ENCODE measurements at places on chromosomes 6 and 20. TPM values are rescaled to one million over a fixed set of nuclear protein-coding genes. Genes with fewer than 3 reads are reported as not detected.

DNA sequence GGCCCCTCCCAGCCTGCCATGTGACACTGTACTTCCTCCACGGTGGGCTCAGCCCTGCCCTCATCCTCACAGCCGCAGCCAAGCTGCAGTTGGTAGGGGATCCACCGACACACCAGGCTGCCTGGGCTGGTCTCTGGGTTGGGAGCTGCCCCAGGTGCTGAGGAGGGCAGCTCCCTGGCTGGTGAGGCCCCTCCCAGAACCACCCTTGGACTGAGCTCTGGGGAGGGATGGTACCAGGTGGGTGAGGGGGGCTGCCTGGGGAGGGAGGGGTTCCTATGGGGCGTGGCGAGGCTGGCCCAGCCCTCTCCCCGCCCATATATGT, 185 bp upstream of the TNFRSF6B start:
- no peak overlapping the region for H3K27ac ChIP-seq
- no peaks in the 10 kb centered on the region for H3K4me1 ChIP-seq
- DNase-seq = no peak
- H3K36me3 ChIP-seq = peaks cover 2% of the 10 kb centered on the region
- H3K27me3 ChIP-seq = no peaks in the 10 kb centered on the region

DNA sequence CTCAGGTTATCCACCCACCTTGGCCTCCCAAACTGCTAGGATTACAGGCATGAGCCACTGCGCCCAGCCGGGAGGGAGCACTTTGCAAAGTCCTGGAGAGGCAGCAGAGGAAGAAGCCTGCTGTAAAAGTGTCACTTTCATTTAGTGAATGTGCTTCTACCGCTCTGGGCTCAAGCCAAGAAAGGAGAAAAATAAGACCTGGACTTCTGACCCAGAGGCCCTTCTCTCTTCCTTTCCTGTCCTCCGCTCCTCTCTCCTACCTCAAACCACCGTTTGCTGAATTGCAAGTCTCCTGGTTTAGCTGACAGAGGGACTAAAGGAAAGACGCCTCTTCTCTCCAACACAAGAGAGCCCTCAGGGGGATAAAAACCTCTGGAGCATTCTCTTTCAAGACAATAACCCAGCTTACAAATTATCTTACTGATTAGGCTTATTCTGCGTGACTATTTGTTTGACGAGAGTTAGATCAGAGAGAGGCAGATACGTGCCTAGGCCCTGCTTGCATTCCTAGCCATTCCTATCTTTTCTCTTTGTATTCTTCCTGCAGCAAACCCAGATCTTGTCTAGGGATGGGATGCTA, 84.2 kb upstream of the SLC22A23 start:
- no peak for DNase-seq
- peaks cover 3% of the 10 kb centered on the region for H3K4me1 ChIP-seq
- H3K4me3 ChIP-seq = no peak overlapping the region
- no peaks in the 10 kb centered on the region for H3K36me3 ChIP-seq

- H3K27me3 ChIP-seq = peaks cover 13% of the 10 kb centered on the region
- H3K4me1 ChIP-seq = no peaks in the 10 kb centered on the region
These were observed 10.9 kb upstream of the F13A1 start for GRCh38 chr6:6331393-6331792.

GRCh38 chr6:139131736-139132280, 3.1 kb upstream of the HECA start:
- H3K27me3 ChIP-seq = peaks cover 8% of the 10 kb centered on the region
- no peaks in the 10 kb centered on the region for H3K36me3 ChIP-seq
- H3K4me1 ChIP-seq = peaks cover 14% of the 10 kb centered on the region
- DNase-seq = no peak

GRCh38 chr20:49750611-49751396, 37.1 kb upstream of the B4GALT5 start:
- no peaks in the 10 kb centered on the region for H3K36me3 ChIP-seq
- H3K27me3 ChIP-seq = peaks cover 4% of the 10 kb centered on the region
- H3K4me3 ChIP-seq = no peak overlapping the region
- no peak for DNase-seq
- no peaks in the 10 kb centered on the region for H3K4me1 ChIP-seq

- peaks cover 17% of the 10 kb centered on the region for H3K4me1 ChIP-seq
- peak overlapping the region; percentile 85 for H3K4me3 ChIP-seq
- no peak overlapping the region for H3K27ac ChIP-seq
These were observed 2.7 kb downstream of the EPB41L2 start for GRCh38 chr6:131060311-131060710.

DNA sequence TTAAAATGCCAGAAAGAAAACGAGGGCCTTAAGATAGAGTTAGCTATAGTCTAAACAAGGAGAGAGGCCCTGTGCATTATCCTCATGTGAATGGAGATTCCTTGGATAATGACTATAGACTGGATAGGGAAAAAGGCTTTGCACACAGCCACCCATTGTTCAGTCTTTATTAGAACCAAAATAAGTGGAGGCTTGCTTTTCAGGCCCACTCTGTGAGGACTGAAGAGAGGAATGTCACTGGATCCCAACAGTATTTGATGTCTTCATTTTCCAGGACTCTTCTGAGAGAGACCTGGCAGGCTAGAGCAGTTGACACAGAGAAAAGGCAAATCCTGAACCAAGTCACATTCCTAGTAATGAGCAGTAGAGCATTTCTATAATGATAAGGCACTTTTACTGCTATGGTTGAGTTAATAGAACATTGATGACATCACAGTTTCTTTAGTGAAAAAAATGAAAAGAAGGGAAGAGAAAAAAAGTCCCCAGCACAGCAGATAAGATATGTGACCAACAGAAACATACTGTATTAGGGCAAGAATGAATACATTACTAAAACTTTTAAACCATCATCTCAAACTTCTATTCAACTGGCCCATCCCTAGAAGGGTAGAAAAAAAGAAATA, 315.1 kb downstream of the EPHA7 start:
- no peak for DNase-seq
- H3K27me3 ChIP-seq = no peaks in the 10 kb centered on the region
- H3K36me3 ChIP-seq = no peaks in the 10 kb centered on the region
- H3K4me1 ChIP-seq = peaks cover 1% of the 10 kb centered on the region
- no peak overlapping the region for H3K27ac ChIP-seq

DNA sequence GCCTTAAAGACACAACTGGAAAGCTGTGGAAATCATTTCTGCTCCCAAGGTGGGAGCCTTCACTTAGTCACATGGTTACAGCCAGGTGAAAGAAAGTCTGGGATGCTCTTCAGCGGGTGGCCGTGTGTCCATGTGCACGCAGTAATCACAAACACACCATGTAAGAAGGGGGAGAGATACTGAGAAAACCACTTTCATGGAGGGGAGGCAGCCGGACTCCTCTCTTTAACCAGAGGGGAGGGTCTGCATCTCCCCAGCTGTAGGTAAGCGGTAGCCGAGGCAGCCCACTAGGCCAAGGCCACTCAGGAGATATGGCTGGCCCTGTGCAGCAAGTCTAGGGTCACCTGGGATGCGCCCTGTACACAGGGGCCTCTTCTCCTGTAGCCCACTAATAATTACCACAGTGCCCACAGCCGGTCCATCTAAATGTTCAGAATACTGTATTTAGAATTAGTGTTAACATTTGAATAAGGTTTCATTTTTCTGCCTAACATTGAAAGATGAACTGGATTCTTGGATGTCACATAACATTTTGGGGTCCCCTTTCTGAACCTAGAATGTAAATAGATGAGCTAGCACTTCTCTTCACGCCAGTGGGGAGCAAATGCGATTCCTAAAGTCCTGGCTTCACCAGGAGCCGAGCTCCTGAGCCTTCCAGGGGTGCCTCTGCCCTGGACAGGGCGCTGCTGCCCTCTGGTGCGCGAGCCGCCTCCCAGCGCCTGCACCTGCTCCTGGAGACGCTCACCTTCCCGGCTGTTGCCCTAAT, 15.9 kb downstream of the GPR31 start:
- peak; percentile 52 for DNase-seq
- H3K36me3 ChIP-seq = no peaks in the 10 kb centered on the region
- no peak overlapping the region for H3K27ac ChIP-seq

DNA sequence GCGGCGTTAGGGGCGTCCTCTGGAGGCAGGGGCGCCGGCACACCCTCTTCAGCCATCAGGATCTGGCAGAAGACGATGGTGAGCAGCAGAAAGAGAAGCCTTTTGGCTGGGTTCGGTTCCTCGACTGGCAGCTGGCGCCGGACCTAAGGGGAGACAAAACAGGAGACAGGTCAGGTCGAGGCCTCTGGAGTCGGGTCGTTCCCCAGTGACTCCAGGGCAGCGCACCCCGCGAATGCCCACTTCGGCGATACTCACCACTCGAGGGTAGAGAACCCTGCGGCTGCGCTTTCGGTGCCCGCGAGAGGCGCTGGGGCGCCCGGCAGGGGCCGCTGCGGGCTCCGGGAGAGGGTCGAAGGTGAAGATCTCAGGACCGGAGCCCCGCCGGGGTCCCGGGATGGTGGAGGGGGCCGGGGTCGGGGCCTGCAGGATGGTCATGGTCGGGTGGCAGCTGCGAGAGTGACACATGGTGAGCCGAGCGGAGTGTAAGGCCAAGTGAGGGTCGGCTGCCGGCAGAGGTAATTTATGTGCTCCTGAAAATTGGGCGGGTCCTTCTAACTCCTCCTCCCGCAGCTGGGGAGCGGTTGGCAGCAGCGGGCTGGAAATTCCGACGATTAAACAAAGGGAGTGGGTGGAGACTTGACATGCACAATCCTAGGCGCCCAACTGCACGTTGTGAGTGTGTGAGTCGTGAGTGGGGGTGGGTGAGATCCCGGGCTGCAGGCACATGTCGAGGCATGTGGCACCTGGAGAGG, at the start of gene IER3:
IER3 (minus strand) TSS at position 494 of the 752 bp plus-strand sequence; CDS start at position 465, 29 bp downstream.
- H3K27me3 ChIP-seq = no peaks in the 10 kb centered on the region
- H3K4me1 ChIP-seq = peaks cover 37% of the 10 kb centered on the region
- H3K27ac ChIP-seq = peak within 1 kb of the TSS; percentile 91
- peaks cover 11% of the 10 kb centered on the region for H3K36me3 ChIP-seq
- H3K4me3 ChIP-seq = peak within 1 kb of the TSS; percentile 91

- H3K4me1 ChIP-seq = peaks cover 11% of the 10 kb centered on the region
- H3K27me3 ChIP-seq = no peaks in the 10 kb centered on the region
- no peaks in the 10 kb centered on the region for H3K36me3 ChIP-seq
- no peak overlapping the region for H3K4me3 ChIP-seq
These were observed 59.7 kb downstream of the PFDN4 start for GRCh38 chr20:54267483-54268003.

DNA sequence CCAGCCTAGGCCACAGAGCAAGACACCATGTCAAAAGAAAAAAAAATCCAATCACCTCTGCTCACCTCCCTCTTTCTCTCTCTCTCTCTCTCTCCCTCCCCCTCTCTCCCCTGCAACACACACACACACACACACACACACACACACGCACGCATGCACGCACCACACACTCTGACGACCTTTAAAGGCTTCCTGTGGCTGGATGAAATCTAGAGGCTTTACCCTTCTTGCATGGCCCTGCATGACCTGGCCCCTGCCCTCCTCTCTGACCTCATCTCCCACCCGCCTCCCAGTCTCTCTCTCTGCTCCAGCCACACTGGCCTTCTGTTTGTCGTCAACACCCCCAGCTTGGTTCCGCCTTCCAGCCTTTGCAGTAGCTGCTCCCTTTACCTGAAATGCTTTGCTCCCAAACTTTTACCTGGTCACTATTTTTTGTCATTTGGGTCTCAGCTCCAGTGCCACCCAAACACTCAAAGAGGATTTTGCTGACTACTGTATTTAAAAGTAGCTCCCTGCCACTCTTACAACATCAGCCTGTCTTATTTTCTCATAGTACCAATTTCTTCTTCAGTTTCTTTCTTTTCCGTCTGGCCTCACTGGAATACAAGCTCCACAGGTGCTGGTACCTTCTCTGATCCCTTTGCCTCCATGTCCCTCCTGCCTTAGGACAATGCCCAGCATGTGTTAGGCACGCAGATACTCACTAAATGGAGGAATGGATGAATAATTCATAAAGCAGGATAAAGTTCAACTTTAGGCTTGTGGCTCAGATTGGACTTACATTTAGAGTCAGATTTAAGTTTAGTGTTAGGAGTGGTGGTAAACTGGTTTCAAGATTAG, 4.3 kb upstream of the LTA start:
- H3K4me1 ChIP-seq = peaks cover 2% of the 10 kb centered on the region
- H3K27me3 ChIP-seq = peaks cover 10% of the 10 kb centered on the region
- peak overlapping the region; percentile 23 for H3K27ac ChIP-seq
- H3K4me3 ChIP-seq = no peak overlapping the region
- no peaks in the 10 kb centered on the region for H3K36me3 ChIP-seq

Gene MOG
- not detected for total RNA-seq

Gene MRAP2
- total RNA-seq = 1.1 TPM

Gene TGM2
- 0.72 TPM for total RNA-seq

Gene ARMH2
- not detected for total RNA-seq

Gene SYCP2L
- 11.8 TPM for total RNA-seq

All from progenitor cell of endocrine pancreas (in vitro differentiated cells).